ENCODE measurements at places on chromosomes 12 and 14. TPM values are rescaled to one million over a fixed set of nuclear protein-coding genes. Genes with fewer than 3 reads are reported as not detected.

- no peak for DNase-seq
These were observed 17.5 kb downstream of the CBX5 start for GRCh38 chr12:54262403-54262925.

DNA sequence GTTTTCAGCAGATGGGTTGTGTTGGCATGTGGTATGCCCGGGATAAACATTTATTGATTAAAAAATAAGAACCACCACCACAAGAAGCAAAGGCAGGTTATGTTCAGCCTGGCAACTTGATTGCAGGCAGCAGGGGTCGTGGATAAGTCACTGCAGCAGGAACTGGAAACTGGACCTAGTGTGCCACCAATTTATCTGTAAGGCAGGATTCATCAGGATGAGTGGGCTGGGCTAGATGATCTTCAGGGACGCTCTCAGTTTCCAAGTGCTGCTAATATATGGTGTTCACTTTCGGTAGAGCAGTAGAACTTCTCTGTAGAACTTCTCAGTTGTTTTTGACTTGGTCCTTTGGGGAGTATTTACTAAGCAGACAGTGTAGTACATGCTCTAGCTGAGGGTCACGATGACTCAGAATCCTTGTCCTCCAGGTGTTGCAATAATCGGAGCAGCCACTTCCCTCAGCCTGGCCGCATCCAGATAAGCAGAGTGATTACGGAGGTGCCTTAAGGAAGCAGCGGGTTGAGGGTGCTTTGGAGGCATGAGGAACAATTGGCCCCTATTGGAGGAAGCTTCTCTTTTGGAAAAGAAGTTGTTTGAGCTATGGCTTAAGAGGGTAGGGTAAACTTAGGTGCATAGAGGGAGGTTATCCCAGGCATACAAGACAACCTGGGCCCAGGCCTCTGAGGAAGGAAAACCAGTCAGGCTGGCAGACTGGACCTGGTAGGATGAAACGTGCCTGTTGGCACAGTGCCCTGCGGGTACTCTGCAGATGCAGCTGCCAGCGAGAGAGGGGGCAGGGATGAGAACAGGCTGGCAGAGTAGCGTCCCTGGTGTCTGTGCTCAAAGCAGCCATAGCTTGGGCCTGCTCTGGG lies 104.0 kb downstream of the GPR135 start:
- DNase-seq = peak; percentile 92

- DNase-seq = no peak
These were observed 1277.4 kb downstream of the LRFN5 start for GRCh38 chr14:42884100-42884499.

GRCh38 chr14:93072659-93073357 lies 42.9 kb downstream of the ITPK1 start:
- no peak for DNase-seq

Gene FAM234B
- total RNA-seq = 2.8 TPM

DNA sequence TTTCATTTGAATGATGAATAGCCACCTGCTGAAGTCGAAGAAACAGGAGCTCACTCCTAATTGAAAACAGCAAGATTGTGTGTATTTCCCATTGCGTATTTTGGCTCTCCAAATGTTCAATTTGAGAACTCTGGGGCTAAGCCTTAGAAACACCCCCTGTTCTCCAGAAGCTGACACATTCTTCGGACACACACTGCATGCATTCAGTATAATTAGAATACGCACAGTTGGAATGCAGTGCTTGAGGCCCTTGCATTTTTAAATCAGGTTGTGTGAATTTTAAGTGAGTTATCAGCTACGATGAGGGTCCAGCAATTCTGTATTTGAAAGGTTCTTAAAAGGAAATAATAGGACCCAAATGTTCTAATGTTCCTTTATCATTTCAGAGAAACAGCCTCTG lies 103.8 kb downstream of the PRKD1 start:
- no peak for DNase-seq

DNA sequence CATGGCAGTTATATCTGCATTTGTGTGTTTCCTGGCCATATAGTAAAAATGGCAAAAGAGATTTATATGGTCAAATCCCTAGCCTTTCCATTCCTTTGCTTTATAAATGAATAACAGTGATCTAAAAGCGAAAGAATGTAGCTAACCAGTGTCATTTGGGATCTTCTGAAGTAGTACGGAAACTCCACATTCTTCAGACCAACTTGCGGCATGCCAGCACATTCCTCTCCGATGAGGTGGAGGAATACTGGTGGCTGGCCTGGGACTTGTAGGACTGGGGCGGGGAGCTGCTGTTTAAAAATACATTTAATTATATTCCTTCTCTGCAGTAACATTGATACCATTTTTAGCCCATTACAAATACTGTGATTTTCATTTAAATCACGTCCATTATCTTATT lies 85.3 kb downstream of the SAMD4A start:
- DNase-seq = peak; percentile 89

Gene CMTM5
- total RNA-seq = 0.48 TPM

Gene TDRD9
- 1.1 TPM for total RNA-seq

Gene MYBPC1
- 0.91 TPM for total RNA-seq

Gene SLC41A2
- 5.7 TPM for total RNA-seq

Gene APOLD1
- total RNA-seq = 22.7 TPM

Gene HNF1A
- total RNA-seq = not detected

GRCh38 chr14:81449114-81449513 lies 49.0 kb upstream of the STON2 start:
- peak; percentile 45 for DNase-seq

DNA sequence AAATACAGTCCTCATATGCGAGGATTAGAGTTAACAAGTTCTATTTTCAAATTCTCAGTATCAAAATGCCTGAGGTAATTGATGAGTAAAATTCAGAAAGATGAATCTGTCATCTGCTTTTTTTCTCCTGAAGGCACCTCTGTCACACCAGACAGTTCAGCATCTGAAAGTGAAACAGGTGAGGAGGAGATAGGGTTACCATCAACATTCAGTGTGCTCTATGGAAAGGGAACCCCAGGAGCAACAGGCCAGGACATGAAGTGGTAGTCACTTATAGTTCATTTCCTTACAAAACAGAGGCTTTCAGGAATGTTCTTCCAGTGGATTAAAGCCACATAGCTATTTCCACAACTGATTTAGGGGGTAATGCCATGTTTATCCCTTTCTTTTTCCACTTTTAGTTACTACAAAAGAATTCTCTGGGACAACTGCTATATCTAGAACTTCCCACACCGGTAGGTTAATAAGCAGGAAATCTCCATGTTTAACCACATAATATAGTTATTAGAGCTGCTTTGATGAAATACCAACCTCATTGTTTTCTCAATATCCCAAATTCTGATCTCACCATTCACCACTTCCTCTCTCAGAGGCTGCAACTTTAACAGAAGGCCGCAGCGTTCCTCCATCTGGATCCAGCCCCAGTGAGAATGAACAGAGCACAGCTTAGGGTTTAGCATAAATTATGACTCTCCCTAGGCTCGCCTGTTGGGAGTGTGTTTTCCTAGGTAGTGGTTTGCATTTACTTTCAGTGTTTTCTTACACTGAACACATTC lies 177.0 kb upstream of the CNTN1 start:
- DNase-seq = no peak

GRCh38 chr14:31283578-31284252 lies 76.1 kb upstream of the HECTD1 start:
- no peak for DNase-seq

Gene ALG10
- 3.5 TPM for total RNA-seq

GRCh38 chr12:78871566-78871965 lies 7.0 kb downstream of the SYT1 start:
- no peak for DNase-seq

- DNase-seq = no peak
These were observed 368.4 kb upstream of the TMEM132C start for GRCh38 chr12:127898616-127899015.

Gene IRAK3
- total RNA-seq = 8.0 TPM

Gene NEMP1
- 3.7 TPM for total RNA-seq

Measured in heart left ventricle (tissue), 16 donors.